ENCODE measurements at places on chromosomes 16 and 17.

DNA sequence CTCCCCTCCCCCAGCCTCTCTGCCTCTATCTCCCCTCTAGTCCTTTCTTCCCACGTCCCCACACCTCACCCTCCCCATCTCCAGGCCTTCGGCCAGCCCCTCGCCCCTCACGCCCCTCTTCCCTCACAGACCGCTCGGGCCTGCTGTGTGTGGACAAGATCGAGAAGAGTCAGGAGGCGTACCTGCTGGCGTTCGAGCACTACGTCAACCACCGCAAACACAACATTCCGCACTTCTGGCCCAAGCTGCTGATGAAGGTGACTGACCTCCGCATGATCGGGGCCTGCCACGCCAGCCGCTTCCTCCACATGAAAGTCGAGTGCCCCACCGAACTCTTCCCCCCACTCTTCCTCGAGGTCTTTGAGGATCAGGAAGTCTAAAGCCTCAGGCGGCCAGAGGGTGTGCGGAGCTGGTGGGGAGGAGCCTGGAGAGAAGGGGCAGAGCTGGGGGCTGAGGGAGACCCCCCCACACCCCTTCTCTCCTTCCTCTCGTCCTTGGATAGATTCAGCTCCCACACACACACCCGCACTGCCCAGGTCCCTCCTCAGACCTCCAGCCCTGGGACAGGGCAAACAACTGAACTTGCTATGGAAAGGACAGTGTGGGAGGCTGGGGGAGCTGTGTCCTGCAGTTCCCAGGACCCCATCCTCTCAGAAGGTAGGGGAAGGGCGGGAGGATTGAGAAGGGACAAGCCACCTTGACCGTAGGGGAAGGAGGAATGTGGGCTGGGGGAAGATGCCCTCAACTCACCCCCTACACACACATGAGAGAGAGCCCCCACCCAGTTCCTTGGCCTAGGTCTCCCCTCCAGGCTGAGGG lies 11.1 kb downstream of the NR1D1 start:
- DNase-seq, result no peak

DNA sequence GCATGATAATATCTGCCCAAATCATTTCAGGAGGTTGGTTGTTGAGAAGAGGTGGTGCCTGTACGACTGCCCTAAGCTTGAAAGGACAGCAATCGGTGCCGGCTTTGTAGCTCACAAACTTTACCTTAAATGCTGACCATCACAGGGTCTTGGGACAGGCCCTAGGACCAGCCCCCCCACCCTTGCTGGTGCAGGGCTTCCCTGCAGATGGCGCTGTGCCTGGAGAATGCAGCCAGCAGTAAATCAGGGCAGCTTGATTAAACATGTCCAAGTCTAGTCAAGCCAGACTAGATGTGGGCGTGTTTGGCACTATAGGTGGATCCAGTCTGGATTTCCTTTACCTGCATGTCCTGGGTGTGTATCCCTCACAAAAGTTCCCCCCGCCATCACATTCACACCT lies 135.5 kb upstream of the CRHR1 start:
- no peak for DNase-seq

- DNase-seq, result no peak
These were observed 119.5 kb downstream of the IRF8 start for GRCh38 chr16:86018487-86018886.

DNA sequence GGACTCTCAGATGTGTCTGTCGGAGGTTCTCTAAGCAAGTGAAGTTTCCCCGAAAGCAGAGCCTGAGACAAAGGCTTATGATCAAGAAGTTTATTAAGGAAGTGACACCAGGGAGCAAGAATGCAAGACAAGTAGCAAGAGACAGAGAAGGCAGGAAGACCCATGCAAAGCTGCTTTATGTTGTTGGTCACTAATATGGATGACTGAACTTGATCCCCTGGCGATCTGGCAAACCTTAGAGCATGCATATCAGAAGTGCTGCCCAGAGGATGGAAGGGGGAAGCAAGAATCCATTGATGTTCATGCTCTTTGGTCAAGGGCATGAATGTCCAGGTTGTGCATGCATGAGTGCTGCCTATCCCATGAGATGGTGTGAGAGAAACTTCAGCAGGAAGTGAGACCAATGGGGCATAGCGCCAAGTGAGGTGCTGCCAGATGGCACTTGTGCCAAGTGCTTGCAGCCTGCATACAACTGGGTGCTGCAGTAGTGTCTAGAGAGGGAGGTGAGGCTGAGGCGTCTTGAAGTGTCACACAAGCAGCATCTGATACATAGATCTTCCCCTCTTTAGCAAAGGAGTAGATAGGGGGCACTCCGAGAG lies 176.5 kb downstream of the SALL1 start:
- DNase-seq, result no peak

GRCh38 chr16:68737046-68737729 lies at the start of gene CDH1:
CDH1 (plus strand) TSS chr16:68737292; CDS start chr16:68737416, 124 bp downstream.
- no peak for DNase-seq

DNA sequence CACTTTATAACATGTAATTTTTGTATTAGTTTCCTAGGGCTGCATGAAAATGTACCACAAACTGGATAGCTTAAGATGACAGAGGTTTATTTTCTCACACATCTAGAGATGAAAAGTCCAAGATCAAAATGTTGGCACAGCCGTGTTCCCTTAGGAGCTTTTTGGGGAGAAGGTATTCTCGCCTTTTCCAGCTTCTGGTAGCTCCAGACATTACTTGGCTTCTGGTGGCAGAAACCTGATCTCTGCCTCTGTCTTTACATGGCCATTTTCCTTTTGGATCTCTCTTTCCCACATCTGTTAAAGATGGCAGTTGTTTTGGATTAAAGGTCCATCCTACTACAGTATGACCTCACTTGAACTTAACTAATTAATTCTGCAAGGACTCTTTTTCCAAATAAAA lies 885.7 kb upstream of the CDH8 start:
- no peak for DNase-seq

- DNase-seq, result no peak
These were observed 71.6 kb downstream of the CDK5R1 start for GRCh38 chr17:32558326-32558955.

DNA sequence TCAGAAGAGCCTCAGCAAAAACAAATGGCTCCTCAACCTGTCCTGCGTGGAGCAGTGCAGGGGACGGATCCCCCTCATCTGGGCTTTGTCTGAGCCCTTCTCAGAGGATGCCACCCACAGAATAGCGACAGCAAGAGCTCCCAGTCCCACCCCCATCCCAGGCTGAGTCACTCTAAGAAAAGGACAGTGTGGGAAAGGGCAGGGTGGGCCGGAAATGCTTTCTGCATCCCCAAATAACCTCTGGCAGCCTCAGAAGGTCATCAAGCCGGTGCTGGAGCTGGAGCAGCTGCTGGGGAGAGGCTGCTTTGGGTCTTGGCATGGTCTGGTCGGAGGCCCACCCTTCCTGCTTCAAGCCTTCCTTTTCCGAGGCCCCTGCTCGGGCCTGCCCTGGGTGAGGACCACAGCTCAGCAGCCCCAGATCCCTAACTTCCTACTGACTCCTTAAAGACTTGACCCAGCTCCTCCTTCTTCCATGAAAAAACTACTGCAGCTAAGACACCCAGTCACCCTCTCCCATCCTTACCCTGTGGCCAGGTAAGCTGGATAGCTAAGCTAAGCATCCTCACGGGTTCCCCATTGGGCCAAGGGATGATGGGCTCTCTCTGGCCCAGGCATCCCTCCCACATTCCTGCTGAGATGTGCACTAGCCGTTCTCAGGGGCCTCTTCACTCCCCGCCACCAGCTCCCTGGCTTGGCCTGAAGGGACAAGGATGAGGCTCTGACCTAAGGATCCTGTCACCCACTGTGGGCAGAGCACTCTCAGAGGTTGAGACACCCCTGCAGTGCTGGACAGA lies 8.7 kb downstream of the SLC12A4 start:
- no peak for DNase-seq

GRCh38 chr16:85860413-85861094 lies 38.4 kb upstream of the IRF8 start:
- DNase-seq, result no peak
